Stimulated activated CD4-positive, alpha-beta T cell treated with anti-CD3 and anti-CD28 coated beads, Interleukin-2, amount 100 ng/mL, for 4 hours (primary cell): ENCODE measurements at places on chromosomes 7 and 10.
A peak's percentile ranks its signal among the peaks of the same experiment; 100 is the strongest.

DNA sequence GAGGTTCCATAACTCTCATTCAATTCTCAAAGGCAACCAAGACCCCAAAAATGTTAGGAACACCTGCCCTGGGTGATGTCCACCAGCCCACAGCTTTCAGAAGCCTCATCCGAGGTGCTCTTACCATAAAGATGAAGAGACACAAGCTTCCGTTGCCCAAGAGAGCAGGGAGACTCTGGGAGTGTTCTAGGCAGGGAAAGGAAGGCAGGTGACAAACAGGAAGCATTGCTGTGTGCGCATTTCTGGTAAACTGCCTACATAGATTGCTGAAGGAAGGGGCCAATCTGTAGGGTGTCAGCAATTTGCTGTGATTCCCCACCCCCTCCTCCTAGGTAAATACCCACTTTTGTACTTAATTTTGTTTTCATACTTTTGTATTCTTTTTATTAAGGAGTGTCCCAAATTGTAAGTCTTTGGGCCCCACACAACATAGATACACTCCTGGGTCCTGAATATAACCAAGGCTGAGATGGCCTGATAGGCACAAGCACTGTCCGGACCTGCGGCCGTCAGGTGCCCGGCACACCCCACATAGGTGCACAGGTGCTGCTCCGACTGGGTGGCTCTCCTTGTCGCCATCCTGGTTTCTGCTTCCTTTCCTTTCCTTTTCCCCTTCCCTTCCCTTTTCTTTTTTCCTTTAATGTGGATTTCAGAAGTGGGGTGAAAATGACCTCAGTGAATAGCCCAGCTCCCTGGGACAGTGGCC is 51.4 kb upstream of the SMNDC1 start:
- DNase-seq = peak; percentile 45

DNA sequence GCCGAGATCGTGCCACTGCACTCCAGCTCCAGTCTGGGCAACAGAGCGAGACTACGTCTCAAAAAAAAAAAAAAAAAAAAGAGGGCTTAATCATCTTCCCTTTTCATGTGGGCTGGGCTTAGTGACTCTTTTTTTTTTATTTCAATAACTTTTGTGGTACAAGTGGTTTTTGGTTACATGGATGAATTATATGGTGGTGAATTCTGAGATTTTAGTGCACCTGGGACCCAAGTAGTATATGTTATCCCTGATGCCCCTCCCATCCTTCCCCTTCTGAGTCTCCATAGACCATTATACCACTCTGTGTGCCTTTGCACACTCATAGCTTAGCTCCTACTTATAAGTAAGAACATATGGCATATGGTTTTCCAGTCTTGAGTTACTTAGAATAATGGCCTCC is 4.8 kb upstream of the ADAM12 start:
- DNase-seq = no peak

DNA sequence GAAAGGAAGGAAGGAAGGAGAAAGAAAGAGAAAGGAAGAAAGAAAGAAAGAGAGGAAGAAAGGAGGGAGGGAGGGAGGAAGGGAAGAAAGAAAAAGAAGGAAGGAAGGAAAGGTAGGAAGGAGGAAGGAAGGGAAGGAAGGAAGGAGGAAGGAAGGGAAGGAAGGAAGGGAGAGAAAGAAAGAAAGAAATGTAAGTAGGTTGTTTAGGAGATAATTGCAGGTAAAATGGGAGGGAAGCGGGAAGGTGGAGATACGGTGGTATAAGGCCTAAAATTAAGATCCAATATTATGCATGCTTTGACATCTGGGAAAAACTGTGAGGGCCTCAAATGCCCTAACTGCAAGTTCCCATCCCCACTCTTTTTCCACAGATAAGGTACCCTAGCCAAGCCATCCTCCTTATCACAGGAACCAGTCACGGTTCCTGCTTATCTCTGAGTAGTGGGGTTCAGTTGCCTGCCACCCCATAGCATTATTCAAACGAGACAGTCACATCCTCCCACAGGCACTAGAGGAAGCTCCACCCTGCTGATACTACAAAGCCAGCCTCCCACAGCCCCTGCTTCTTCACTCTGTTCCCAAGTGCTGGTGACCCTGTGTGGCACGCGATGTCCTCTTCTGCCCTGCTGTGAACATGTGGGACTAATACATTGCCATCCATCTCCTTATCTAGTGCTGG is 28.7 kb downstream of the ST8SIA6 start:
- peak; percentile 53 for DNase-seq

DNA sequence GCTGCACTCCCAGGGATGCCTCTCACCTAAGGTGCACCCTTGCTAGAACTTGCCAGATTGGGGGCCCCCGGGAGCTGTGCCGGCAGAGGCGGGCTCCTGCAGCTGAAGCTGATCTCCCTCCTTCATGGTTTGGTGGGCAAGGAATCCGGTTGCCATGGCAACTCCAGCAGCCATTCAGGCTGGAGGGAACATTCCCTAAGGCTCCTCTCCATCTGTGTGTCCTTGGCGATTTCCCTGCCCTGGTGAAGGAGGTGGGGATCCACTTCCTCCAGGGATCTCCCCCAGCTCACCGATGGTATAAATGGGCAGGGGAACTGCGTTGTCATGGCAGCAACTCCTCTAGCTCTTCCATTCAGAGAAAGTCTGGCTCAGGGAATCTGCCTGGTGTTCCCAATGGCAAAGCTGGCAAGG is 49.6 kb upstream of the GPR158 start:
- DNase-seq = no peak

- no peak for DNase-seq
Measured at GRCh38 chr10:124211921-124212320, 118.5 kb upstream of the CHST15 start.

GRCh38 chr7:2472739-2473138 is 3.5 kb downstream of the GRIFIN start:
- DNase-seq = no peak

DNA sequence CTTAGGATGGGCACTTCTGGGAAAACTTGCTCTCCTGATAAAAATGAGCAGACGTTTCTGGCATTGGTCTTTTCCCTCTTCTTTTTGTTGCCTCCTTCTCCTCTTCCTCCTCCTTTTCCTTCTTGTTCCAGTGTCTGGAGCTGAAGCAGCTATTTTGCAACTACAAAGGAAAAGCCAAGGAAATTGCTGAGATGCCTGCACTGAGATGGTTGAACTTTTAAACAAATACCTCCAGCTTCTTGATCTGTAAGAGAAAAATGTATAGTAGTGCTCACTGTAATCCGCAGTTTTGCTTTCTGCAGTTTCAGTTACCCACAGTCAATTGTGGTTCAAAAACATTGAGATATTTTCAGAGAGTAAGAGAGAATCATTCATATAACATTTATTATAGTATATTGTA is 7.5 kb upstream of the SND1 start:
- DNase-seq = no peak

GRCh38 chr10:68435803-68436202 is 28.7 kb upstream of the RUFY2 start:
- DNase-seq = no peak

GRCh38 chr10:33428682-33429081 is 94.2 kb upstream of the NRP1 start:
- no peak for DNase-seq

- no peak for DNase-seq
Measured at GRCh38 chr10:75764974-75765788, 333.8 kb downstream of the LRMDA start.

- no peak for DNase-seq
Measured at GRCh38 chr7:100642534-100642907, 1.2 kb upstream of the TFR2 start.
